ENCODE measurements at places on chromosomes 3 and 15.

GRCh38 chr3:95002438-95003046, 939.7 kb downstream of the NSUN3 start:
- no peak for DNase-seq

- DNase-seq, result no peak
Observed at GRCh38 chr3:77038930-77039605, 831 bp upstream of the ROBO2 start.

GRCh38 chr15:58222679-58223078, 84.5 kb downstream of the AQP9 start:
- no peak for DNase-seq

GRCh38 chr3:122714273-122714672, 33.6 kb downstream of the PARP14 start:
- DNase-seq, result no peak

DNA sequence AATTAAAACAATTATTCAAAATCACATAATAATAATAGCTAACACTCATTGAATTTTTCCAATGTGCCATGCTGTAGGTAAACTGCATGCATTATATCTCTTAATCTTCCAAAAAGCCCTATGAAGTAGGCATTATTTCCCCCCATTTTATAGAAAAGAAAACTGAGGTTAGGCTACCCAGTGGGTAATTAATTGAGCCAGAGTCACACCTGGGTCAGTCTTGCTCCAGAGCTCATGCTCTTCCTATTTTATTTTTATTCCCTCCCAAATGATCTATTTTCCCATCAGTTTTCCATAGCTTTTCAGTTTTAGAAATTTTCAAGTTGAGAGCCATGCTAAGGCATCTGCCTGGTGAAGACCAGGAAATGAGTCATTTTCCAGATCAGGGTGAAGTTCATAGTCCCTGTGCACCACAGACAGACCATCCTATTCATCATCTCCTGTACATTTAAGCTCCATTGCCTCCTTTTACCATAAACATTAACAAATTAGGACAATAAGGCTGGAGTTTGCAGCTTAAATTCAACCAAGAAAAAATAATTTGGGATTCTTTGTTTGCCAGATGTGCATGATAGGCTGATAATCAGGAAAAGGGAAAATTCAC, 417.3 kb downstream of the OTOL1 start:
- DNase-seq, result no peak

GRCh38 chr3:64837986-64838735, 150.4 kb upstream of the ADAMTS9 start:
- DNase-seq, result no peak

DNA sequence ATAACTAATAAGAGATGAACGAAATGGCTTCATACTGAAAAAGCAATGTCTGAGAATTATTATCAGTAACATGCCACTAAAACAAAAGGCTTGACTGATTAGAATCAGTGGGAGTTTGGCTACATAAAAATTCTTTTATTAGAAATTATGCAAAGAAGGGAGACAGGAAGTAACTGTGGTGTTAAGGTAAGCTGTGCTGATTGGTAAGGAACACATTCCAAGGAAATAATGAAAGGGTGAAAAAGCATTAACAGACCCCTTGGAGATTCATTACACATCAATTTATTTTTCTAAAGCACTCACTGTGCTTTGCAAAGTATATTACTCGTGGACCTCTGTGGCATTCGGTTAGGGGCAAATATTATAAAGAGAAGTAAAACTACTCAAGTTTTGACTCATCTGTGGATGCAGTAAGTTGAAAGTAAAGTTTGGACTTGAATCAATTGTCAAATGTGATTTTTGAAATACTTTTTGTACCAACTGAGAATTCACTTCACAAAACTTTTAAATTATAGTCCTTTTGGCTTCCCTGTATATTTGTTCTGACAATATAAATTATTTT, 176.1 kb upstream of the ZPLD1 start:
- DNase-seq, result no peak

- DNase-seq, result no peak
Observed at GRCh38 chr3:107242579-107242978, 134.7 kb upstream of the CCDC54 start.

- no peak for DNase-seq
Observed at GRCh38 chr3:139522421-139522820, 17.1 kb downstream of the RBP1 start.

- no peak for DNase-seq
Observed at GRCh38 chr15:39498629-39499028, 82.2 kb upstream of the THBS1 start.

GRCh38 chr3:31361371-31362273, 171.1 kb upstream of the STT3B start:
- DNase-seq, result no peak

- DNase-seq, result no peak
Observed at GRCh38 chr3:142656575-142656974, 60.4 kb downstream of the PLS1 start.

DNA sequence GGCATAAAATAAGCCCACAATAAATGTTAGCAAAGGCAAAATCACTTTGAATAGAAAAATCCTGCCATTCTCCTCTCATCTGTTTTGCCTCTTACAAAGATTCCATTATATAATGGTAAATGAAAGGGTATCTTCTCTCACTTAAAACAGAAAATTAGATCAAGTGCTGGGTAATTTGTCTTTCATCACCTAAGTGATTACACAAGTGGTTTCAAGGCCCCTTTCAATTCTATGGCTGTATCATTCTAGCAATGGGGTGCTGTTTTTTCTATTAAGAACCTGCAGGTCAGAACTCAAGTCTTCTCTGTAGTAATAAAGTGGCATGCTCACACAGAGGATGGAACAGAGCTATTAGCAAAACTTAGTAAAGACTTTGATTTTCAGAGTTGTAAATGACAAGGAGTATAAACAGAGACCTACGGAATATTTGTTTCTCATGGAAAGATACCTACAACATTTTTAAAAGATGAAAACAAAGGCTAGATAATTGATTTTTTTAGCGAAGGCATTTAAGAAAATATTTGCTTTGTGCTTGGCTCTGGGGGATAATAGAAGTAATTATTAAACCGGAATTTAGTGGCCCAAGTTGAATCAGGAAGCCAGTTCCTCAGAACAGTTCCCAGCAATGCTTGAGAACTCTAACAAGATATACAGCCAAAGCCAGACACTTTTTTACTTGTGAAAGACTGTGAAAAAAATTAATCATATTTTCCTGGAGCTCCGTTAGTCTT, 137.4 kb downstream of the CMSS1 start:
- no peak for DNase-seq

- no peak for DNase-seq
Observed at GRCh38 chr3:108473711-108474110, 36.7 kb downstream of the MYH15 start.

GRCh38 chr15:50234764-50235163, 30.8 kb downstream of the HDC start:
- DNase-seq, result no peak

GRCh38 chr3:149419816-149420215, 42.4 kb upstream of the TM4SF1 start:
- no peak for DNase-seq

- DNase-seq, result no peak
Observed at GRCh38 chr3:180959691-180960090, 29.8 kb downstream of the DNAJC19 start.

DNA sequence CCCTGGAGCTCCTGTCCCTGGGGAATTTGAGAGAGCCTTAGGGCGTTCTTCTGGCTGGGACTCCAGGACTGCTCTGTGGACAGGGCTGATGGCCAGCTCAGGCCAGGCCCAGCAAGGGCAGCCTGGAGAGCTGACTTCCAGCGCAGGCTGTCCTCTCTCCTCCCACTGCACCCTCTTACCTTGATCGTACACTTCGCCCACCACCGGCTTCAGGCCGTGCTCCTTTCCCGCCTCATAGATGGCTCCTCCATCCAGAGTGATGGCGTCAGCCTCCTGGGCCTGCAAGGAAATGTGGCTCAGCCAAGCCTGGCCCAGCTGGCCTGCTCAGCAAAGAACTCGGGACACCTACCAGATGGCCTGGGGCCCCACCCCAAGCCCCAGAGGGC, 3.1 kb downstream of the MELTF start:
- no peak for DNase-seq

GRCh38 chr3:156615592-156616173, 58.7 kb upstream of the TIPARP start:
- no peak for DNase-seq

DNA sequence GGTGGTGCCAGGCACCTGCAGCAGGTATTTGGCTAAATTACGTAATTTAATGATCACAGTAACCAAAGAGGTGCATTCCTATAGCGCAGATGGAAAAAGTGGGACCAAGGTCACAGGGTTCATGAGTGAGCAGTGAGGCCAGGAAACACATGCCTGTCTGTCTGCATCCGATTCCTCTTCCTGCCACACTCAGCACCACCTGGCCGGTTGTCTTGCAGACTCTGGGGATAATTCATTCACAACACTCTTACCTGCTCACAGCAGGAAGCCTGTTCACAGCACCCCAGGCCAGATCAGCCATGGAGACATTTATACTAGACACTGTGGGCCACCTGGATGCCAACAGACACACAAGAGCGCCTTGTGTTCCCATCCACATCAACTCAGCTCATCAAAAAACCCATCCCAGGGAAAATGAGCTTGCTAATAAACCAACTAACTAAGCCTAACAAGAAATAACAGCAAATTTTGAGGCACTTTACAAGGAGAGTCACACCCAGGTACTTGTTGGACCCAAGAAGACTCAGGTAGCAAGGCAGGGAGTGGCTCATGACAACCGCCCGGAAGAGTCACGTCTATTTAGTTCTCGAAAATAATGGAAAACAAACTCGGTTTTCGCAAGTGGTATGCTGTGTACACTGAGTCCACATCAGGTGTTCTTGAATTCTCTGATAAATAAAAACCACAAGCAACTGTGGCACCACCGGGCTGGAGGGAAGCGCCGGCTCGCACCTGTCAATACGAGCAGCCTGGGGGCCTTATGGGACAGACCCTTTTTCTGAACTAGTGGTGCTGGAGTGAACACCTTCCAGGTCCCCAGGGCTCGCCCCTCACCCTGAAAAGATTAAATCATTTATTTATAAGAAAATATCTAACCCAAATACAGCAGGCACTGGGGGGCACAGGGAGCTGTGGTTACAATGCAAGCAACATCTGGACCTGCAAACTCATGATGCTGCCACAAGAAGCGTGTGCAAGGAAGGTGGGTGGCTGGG, 40.5 kb downstream of the FAM174B start:
- no peak for DNase-seq

DNA sequence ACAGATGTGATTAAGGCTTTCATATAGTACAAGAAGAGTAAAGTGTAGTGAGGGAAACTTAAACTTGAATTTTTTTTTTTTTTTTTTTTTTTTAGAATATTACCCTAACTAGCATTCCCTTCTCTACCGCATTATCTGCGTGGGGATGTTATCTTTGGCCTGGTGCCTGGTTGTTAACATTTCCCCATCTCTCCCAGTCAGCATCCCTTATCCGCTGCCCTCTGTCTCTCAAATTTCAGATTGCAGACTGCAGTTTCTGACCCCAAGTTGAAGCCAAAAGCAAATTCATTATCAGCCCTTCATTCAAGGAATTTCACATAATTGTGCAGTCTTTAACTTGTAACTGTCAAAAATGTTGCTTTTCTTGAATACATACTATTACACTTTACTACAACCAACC, 353.0 kb downstream of the PLOD2 start:
- no peak for DNase-seq

DNA sequence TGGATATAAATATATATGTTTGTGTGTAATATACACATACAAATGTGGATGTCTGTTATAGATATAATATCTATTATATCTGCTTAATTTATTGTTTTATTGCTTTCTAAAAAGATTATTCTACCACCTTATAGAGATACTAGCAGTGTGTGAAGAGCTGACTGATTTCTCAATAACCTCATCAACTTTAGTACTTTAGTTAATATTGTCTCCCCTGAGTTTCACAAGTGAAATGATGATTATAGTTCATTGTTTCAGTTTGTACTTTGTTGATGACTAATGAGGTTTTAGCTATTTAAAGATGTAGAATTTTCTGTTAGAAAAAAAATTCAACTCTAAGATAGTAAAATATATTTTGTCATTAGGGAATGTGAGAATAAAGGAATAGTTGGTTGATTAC, 11.4 kb downstream of the RSRC1 start:
- no peak for DNase-seq

GRCh38 chr15:75921732-75922703, 18.3 kb downstream of the FBXO22 start:
- peak; percentile 46 for DNase-seq

- no peak for DNase-seq
Observed at GRCh38 chr3:187997946-187998561, 155.9 kb upstream of the LPP start.

GRCh38 chr3:32842987-32843386, 25.2 kb downstream of the TRIM71 start:
- DNase-seq, result no peak

GRCh38 chr15:81504170-81504905, 130.3 kb upstream of the TMC3 start:
- DNase-seq, result no peak

GRCh38 chr3:46948830-46949671, 27.5 kb downstream of the CCDC12 start:
- peak; percentile 39 for DNase-seq

DNA sequence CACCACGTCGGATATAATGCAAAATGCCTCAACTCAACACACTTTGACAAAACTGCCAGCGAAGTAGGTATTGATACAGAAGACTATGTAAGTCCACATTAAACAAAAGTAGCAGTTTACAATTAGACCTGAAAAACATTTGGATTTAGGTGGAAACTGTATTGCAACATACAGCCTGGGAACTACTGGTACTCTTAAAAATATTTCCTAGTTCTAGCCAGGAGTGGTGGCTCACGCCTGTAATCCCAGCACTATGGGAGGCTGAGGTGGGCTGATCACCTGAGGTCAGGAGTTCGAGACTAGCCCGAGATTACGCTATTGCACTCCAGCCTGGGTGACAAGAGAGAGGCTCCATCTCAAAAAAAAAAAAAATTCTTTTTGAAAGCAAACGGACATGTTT, 246.2 kb downstream of the ZBTB20 start:
- DNase-seq, result no peak

- DNase-seq, result no peak
Observed at GRCh38 chr3:141422961-141423582, 54.8 kb downstream of the ZBTB38 start.

DNA sequence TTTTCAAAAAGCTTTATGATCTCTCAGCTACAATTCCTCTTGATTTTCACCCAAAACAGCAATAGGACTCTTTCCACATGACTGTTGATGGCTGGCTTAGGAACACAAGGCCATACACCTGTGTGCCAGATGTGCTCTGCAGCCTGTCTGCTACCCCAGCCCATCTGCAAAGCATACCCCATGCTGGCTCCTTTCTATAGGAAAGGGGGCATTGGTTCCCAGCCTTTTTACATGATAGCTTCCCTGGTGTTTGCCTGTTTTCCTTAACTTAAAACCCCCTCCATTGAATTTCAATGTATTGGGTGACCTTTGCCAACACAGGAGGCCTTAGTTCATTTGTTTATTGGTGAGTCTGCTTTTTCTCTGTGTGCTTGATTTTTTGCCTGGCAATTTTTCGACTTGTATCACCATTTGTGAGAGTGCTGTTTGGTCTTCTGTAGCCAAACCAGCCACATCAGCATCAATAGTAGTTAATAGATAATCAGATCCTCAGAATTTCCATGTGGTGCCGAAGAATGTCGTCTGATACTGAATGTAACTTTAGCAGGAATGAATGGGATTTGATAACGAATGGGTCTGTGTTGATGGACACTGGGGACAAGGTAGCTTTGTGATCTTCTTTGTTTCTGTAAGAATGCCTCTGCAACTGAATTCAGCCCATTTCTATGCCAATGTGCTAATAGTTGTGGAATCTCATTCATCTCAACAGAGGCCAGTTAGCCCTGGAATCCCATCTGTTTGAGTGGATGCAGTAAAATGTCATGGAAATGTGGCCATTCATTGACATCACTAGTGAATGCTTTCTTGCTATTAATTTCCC, 272.2 kb upstream of the RARB start:
- no peak for DNase-seq

GRCh38 chr3:154085799-154086198, 35.4 kb upstream of the ARHGEF26 start:
- no peak for DNase-seq
